Fibroblast of skin of back (primary cell): ENCODE measurements at places on chromosomes 3 and 15.
A peak's percentile ranks its signal among the peaks of the same experiment; 100 is the strongest.

DNA sequence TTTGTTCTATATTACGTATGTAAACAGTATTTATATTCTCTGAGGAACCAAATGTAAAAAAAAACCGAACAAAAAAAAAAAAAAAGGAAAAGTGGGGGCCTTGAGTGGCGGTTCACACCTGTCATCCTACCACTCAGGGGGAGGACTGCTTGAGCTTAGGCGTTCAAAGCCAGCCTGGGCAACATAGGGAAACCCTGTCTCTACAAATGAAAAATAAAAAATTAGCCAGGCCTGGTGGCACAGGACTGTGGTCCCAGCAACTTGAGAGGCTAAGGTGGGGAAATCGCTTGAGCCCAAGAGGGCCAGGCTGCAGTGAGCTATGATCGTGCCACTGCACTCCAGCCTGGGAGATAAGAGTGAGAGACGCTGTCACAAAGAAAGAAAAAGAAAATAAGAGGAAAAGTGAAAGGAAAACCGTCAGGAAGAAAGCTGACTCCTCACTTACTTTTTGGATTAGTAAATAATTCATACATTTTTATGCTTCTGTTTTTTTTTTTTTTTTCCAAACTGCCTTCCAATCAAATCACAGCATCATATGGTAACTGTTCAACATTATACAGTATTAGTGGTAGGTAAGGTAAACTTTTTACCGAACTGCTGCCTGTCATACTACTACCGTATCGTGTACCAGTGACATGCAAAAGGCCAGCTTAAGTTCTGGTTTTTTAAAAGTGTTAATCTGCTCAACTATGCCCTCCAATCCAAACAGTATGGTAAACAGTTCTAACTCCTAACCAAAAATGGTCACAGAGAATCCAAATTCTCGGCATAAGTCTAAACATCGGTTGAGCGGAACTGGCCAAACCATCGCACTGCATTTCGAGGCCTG is 1.2 kb downstream of the PHC3 start:
- DNase-seq = peak; percentile 32

DNA sequence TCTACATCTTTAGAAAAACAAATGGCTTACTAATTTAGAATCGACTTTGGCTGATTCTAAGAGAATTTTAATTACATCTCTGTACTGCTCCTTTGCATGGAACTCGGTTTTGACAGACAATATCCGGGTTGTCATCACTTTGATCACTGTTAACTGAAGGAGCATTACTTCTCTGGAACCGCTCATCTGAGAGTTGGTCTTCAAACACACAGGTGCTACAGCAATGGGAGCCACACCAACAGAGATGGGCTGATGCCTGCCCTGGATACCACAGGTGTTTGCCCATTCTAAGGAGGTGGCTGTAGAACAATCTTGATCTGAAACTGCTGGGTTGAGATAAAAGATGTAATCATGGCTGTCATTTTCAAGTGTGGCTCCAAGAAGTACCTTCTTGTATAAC is 21.6 kb downstream of the LINS1 start:
- no peak for DNase-seq

- DNase-seq = no peak
Measured at GRCh38 chr3:181892848-181893247, 181.1 kb downstream of the SOX2 start.

DNA sequence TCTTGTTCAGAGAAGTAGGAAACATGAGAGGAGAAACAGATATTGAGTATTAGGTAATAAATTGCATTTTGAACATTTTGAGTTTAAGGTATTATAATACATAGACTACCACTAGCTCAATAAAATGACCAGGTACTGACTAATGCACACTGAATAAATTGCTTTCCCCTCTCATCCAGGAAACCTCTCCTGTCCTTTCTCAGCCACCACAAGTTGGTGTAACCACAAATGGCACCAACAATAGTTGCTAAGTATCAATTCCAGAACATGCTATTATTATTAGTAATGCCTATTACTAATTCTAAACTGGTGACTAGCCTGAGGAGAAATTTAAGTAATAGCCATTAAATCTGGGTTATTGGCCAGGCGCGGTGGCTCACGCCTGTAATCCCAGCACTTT is 47.3 kb upstream of the XRN1 start:
- DNase-seq = no peak

- peak; percentile 28 for DNase-seq
Measured at GRCh38 chr3:151724576-151725562, 8.9 kb upstream of the AADACL2 start.
